ENCODE measurements at places on chromosomes 7 and 10. TPM values are rescaled to one million over a fixed set of nuclear protein-coding genes. Genes with fewer than 3 reads are reported as not detected.

The NIPSNAP2 gene
- 88.0 TPM for polyA plus RNA-seq

The ZNF277 gene
- polyA plus RNA-seq = 20.7 TPM

DNA sequence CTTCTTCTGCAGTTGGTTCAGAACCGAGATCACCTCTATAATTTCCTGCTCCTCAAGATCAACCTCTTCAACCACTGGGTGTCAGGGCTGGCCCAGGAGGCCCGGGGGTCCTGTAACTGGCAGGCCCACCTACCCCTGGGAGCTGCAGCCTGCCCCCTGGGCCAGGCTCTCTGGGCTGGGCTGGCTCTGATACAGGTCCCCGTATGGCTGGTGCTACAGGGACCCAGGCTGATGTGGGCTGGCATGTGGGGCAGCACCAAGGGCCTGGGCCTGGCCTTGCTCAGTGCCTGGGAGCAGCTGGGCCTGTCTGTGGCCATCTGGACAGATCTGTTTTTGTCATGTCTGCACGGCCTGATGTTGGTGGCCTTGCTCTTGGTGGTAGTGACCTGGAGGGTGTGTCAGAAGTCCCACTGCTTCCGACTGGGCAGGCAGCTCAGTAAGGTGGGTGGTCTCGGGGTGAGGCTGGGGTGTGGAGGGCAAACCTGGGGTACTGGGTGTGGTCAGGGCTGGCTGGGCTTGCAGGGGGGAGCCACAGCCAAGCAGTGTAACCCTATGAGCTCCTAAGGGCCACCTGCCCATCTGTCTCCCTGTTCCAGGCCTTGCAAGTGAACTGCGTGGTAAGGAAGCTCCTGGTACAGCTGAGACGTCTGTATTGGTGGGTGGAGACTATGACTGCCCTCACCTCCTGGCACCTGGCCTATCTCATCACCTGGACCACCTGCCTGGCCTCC, 4.2 kb downstream of the TMEM270 start:
- no peak for DNase-seq

DNA sequence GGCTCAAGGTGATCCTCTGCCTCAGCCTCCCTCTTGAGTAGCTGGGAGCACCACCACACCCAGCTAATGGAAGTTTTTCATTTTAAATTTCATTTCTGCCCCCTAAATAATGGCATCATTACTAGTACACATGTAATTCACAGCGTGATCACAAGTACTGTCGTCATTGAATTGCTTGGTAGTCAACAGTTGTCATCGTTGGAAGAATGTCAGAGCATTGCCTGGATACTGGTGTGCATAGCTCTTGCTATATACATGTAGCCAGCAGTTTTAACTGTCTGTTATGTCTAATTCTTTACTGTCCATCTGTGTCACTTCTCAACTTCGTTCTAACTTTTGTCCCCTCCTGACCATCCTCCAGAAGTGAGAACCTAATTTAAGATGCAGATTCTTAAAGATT, 62.1 kb downstream of the CRPPA start:
- DNase-seq = no peak

DNA sequence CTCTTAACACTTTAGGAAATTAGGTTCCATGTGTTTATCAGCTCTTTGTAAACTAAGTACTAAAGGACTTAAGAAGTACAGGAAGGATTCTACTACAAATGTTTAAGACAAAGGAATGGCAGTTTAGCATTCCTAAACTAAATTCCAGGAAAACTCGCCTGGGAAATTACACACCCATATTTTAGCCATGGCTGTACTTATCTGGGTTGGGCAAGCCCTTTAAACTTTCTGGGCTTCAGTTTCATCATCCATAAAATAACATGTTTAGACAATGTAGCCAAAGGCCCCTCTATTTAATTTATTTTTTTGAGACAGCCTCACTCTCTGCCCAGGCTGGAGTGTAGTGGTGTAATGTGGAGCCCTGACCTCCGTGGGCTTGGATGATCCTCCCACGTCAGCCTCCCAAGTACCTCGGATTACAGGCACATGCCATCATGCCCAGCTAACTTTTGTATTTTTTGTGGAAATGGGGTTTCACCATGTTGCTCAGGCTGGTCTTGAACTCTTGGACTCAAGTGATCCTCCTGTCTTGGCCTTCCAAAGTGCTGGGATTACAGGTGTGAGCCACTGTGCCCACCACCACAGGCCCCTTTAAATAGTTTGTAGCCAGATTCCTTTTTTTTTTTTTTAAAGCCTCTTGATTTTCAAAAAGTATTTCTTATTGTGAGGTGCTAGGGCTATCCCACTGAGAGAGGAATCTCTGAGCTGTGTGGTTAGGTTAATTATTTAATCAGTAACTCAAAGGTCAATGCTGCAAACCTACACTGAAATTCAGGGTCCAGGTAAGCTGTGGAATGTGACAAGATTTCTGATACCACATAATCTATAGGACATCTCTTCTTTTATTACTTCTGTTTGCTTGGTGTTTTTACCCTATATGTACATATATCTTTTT, 32.1 kb downstream of the TMEM60 start:
- no peak for DNase-seq

- no peak for DNase-seq
Observed at GRCh38 chr7:38629651-38630510, 1.3 kb downstream of the AMPH start.

DNA sequence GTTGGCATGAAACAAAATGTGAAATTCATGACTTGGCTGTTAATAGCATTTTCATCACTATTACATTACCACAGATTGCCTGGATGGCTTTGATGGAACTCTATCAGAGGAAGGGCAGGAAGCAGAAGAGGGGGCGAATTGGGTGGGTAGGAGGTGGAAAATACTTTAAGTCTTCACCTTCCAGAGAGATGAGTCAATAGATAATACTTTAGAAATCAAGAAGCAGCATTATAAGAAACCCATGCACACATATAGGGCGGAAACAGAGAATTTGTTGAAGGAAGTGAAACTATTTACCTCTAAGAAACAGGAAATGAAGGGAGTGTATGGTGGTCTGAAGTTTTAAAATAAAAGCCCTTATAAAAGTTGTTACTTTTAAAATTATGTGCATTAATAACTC, 152.1 kb upstream of the TARP start:
- DNase-seq = no peak

GRCh38 chr7:2760098-2760889, 72.3 kb downstream of the AMZ1 start:
- DNase-seq = peak; percentile 81

DNA sequence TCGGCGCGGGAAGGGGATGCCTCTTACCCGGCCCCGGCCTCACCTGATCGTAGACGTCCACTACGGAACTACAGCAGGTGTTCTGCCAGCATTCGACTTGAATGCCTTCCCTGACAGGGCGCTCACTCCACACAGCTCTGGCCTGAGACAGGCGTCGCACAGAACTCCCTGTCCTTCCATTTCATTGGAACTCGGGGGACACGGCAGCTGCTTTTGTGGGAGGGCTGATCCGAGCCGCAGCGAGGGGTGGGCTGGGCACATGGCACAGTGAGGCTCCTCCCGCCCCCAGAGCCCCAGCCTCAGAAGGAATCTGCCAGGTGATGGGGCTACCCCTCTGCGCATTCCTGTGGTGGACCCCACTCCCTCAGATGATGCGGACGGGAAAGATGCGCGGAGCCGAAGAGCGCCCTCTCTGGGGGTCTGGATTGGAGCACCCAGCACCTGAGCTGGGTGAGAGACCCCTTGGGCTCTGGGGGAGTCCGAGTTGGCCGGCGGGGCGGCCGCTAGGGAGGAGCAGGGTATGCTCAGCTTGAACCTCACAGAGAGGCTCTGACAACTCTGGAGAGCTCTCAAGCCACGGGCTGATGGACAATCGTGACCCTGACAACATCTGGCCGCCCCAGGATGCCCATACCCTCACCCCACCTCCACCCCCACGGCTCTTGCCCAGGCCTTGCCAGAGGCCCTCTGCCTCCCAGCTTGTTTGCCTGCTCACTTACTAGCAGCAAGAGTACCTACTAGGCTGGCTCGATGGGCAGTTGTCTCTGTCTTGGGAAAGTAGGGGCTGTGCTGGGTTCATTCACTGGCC, 36.6 kb downstream of the RASGEF1A start:
- no peak for DNase-seq

The FOXK1 gene
- 0.76 TPM for polyA plus RNA-seq

The AMZ1 gene
- not detected for polyA plus RNA-seq

DNA sequence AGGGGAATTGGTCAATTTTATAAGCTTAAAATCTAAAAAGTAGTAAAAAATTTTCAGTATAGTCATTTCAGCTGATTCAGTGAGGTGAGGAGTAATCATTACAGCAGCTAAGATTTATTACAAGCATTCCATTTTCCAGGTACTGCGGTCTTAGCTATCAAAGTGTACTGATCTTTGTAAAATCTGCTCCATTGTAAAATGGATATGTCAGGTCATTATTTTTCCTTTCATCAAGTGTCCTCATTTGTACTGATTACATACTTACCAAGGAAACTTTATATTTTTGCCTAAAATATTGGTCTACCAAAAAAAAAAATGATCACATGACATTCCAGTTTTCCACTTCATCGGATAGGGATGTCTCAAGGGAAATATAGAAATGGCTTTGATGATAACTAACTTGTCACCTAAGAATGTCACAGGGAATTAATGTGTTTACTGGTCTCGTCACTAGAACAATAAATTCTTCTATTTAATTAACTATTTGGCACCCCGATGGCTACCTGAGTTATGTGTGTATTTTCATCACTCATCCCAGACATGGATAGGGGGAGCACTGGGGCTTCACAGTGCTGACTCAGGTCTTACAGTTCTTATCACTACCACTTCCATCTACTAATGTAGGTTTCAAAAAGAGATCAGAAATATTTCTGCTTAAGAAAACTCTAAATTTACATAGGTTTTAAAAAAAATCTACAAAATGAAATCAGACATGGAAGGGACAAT, 948.4 kb downstream of the PCDH15 start:
- DNase-seq = no peak

GRCh38 chr10:93852476-93853095, 41.2 kb upstream of the SLC35G1 start:
- DNase-seq = no peak

GRCh38 chr7:133540096-133540860, 287.4 kb downstream of the EXOC4 start:
- no peak for DNase-seq

DNA sequence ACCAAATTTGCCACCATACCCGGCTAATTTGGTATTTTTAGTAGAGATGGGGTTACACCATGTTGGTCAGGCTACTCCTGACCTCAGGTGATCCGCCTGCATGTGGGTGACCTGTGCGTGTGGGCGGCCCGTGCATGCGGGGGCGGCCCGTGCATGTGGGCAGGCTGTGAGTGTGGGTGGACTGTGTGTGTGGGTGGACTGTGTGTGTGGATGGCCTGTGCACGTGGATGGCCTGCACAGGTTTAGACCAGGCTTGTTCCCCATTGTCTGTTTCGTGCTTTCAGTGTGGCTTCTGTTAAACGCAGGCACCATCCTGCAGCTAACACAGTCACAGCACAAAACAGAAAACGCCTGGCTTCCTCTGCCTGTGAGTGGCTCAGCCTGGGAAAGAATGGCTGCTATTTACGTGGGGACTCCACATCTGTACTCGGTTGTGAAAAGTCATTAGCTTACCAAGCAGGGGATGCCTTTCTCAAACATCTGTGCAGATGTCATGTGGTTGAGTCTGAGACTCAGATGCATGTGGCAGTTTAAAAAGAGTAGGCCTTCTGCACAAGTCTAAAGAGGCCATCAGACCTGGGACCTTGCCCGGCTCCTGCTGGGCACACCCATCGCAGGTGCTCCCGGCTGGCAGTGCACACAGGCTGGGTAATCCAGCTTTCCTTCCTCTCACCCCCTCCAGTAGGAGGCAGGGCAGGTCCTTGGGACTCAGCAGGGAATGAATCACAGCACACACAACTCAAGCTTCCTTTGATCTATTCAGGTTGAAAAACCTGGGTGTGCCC, 91.6 kb downstream of the COBL start:
- no peak for DNase-seq

The AHR gene
- 56.6 TPM for polyA plus RNA-seq

The CUBN gene
- polyA plus RNA-seq = not detected

The AS3MT gene
- 0.09 TPM for polyA plus RNA-seq

DNA sequence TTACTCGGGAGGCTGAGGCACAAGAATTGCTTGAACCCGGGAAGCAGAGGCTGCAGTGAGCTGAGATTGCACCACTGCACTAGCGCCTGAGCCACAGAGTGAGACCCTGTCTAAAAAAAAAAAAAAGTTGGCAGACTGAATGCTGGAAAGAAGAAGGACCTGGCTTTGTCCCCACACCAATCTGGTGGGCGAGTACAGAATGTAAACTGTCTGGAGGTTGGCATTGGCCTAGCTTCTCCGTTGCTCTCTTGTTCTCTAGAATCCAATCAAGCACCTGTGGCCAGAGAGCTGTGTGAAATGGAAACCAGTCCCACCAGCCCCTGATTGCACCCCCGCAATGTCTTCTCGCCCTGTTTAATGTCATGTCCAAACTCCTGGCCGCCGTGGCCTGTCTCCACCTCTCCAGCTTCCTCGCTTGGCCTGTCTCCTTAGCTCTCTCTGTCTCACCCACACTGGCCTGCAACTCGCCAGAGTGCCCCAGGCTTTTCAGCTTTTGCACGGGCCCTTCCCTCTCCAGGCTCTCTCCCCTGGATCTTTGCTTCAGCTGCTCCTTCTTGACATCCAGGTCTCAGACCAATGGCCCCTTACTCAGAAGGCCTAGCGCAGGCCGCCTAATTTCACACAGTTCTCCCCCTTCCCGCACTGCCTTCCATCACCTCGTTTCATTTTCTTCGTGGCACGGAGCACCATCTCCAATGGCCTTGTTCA, 670 bp upstream of the AGK start:
- no peak for DNase-seq

The BTBD16 gene
- polyA plus RNA-seq = not detected

- DNase-seq = no peak
Observed at GRCh38 chr7:142562688-142563087, 186.6 kb upstream of the PRSS1 start.

DNA sequence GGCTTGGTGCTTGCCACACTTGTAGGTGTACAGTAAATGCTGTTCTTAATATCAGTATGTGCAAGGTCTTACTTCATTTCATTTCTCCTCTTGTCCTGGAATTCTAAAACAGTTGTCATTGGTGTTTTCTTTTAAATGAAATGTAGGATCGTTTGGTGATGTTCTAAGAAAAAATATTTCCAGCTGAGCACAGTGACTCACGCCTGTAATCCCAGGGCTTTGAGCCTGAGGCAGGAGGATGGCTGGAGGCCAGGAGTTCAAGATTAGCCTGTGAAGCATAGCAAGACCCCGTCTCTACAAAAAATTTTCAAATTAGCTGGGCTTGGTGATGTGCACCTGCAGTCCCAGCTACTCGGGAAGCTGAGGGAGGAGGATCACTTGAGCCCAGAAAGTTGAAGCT, 32.6 kb upstream of the ELN start:
- DNase-seq = no peak
